ENCODE measurements at places on chromosomes 11 and 22.
A peak's percentile ranks its signal among the peaks of the same experiment; 100 is the strongest.

DNA sequence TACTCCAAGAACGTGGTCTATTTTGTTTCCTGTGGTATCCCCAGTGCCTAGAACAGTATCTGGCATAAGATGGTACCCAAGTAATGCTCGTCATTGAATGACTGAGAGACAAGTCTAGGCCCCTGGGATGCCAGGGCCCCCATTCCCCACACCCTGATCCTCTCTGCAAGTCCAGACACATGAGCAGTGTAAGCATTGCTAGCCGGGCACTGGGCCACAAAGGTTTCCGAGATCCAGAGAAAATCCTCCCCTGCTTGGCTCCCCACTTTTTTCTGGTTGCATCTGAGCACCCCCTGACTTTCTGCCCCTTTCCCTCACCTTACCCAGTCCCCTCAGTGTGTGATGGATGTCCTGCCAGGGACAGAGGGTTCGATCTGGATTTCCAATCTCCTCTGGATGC, 160.1 kb upstream of the NECTIN1 start:
- no peak for DNase-seq

GRCh38 chr11:62592146-62592815, 958 bp upstream of the TUT1 start:
- no peak for DNase-seq

DNA sequence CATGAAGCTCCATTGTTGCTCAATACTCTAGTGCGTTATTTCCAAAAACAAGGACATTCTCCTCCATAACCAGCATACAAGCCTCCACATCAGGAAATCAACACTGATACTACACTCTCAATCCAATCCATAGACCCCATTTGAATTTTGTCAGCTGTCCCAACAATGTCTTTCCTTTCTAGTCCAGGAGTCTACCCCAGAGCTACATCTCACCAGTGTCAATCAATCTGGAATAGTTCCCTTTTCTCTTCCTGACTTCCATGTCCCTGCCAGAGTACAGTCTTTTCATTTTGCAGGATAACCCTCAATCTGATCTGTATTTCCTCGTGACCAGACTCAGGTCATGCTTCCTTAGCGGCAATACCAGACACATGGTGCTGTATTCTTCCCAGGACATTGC, 43.0 kb downstream of the TCF20 start:
- DNase-seq = no peak

GRCh38 chr11:6320411-6321155, at the start of gene CAVIN3:
Gene CAVIN3, minus strand, starts transcription at chr11:6320501. Its CDS starts 25 bp downstream, at chr11:6320476.
- DNase-seq = peak; percentile 73

DNA sequence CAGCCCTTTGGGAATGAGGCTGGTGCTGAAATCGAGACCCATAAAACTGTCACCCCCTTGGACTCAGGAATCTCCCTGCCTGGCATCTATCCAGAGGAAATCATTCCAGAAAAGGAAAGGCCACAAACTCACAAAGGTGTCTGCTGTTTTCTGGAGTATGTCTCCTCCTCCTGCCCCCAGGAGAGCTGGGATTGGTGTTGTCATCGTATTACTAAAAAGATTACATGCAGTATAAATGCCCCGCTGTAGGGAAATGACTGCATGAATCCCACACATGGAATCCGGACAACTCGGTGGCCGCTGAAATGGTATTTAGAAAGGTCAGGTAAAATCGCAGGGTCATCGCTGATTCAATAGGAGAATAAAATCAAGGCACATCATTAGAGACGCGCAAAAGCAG, 18.9 kb upstream of the RFPL3 start:
- no peak for DNase-seq

DNA sequence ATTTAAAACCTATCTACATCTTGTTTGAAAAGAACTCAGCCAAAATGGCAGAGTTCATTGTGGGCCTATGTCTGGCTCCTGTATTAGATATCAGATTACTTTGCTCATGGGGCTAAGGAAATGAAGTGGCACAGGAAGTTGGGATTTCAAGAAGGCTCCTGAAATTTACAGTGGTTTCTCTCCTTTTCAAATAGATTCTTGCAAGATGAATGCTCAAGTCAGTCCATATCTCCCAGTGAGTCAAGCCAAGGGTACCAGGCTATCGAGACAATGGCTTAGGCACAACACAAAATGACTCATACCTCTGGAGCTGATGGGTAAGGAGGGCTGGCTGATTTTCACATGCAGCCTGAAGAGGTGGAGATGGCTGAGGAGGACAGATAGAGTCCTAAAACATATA, 24.1 kb upstream of the APOA1 start:
- DNase-seq = peak; percentile 64

- DNase-seq = peak; percentile 52
Observed at GRCh38 chr11:33772300-33772699, 2.0 kb downstream of the FBXO3 start.

- DNase-seq = no peak
Observed at GRCh38 chr11:73085189-73085875, 56.8 kb downstream of the FCHSD2 start.

GRCh38 chr11:124807660-124808270, 7.6 kb upstream of the MSANTD2 start:
- DNase-seq = no peak

- DNase-seq = no peak
Observed at GRCh38 chr11:18927550-18928322, 11.5 kb downstream of the MRGPRX1 start.

- DNase-seq = no peak
Observed at GRCh38 chr11:2306877-2307500, 5.2 kb downstream of the TSPAN32 start.

DNA sequence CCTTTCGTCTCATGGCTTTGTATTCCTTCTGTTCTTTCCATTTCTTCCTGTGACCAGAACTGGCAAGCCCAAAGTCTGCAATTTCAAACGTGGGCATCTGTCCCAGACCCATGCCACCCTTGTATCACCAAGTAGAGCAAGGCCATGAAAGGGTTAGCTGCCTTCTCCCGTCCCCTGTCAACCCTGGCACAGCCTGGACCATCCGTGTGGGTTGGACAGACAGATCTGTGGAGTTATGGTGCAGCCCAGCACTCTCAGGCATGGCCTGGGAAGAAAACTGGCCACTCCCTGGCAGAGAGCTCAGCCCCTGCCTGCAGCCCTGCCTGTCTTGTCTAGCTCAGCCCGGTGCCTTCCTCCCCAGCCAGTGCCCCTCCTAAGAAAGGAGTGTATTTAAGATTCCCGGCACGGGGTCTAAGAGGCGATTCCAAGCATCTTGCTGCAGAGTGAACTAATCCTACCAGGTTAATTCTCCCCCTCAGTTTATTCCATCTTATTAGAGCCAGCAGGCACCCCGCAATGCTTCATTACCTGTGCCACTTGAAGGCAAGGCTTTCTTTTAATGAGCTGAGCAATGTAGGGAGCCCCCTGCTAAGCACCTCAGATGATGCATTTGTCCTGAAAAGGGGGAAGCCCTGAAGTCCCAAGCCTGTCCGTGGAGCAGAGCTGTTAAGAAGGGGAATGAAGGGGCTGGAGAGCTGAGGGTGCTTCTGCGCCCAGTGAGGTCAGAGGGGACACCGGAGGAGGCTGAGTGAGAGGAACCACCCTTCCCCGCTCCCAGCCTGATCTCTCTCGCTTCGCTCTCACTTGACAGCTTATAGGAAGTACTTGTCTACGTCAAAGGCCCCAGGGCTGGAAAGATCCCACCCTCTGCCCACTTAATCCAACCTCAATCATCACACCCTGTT, 130.6 kb downstream of the SPATA19 start:
- DNase-seq = no peak

DNA sequence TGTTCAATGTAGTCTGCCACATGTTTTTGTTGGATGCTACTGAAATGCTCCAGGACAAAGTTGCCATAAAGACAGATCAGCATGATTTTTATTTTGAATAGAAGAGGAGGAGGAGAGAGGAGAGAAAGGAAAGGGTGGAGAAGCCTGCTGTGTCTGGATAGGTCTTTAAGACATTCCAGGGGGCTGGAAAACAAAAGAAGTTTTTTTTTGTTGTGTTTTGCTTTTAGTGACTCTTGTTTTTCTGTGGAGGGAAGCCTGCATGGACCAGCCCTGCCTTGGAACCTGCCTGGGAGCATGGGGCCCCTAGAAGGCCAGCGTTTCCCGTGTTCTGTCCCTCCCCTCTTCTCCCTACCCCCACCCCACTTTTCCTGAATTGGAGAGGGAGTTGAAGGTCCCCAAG, 2.3 kb downstream of the TSPAN18 start:
- no peak for DNase-seq
